ENCODE measurements at places on chromosomes 2 and 18. TPM values are rescaled to one million over a fixed set of nuclear protein-coding genes. Genes with fewer than 3 reads are reported as not detected.

DNA sequence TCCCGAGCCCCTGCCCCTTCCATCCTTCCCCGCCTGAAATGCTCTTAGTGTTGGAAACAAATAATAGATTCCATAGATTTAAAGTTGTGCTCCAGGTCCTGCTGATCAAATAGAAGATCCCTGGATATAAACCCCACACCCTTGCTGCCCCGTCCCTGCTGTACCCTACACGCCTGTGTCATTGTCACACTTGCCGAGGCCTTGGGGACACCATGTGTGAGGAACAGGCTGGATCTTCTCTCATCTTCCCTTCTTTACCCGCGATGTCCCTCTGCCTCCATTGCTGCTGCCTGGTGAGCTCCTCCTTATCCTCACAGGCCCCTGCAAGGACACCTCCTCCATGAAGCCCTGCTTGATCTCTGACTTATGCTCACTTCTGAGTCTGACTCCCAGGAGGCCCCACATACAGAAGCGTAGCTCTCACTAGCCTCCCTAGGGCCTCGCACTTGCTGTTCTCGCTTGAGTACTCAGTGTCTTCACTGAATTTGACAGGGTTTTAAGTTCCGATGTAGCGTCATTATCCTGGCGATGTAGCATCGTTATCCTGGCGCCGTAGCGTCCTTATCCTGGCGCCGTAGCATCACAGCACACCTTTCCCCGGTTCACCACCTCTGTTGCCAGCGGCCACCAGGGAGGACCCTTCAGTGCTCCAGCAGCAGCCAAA lies 221.9 kb downstream of the NDUFA10 start:
- DNase-seq, result no peak

The RBM43 gene
- 4.3 TPM for total RNA-seq

DNA sequence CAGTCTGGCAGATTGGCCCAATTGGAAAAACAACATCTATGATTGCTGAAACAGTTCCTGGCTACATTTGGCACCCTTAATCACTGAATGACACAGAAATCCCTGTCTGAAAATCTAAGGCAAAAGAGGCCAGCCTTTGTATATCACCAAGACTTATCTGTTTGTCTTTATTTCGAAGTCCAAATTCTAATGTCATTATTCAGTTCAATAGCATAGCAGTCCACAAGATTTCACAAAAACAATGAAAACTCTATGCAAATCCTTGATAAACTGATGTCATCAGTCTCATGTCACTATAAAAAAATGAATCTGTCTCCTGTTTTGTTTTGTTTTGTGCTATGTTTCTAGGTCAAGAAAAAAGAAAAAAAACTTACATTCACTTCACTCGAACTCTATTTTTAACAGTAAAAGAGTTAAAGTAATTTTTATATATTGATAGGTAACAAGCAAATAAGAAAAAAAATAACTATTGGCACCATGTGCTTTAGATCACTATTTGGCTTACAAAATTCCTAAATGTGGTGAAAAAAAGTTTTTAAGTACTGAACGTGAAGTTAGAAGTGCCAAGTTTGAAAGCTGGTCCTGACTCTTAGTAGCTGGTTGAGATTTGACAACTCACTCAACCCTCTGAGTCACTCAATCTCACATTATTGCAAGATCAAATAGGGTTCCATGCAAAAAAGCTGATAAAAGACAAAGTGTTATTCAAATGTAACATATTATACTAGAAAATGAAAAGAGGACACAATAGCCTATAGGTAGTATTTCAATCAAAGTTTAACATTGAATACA lies 359.3 kb downstream of the IRS1 start:
- no peak for DNase-seq

DNA sequence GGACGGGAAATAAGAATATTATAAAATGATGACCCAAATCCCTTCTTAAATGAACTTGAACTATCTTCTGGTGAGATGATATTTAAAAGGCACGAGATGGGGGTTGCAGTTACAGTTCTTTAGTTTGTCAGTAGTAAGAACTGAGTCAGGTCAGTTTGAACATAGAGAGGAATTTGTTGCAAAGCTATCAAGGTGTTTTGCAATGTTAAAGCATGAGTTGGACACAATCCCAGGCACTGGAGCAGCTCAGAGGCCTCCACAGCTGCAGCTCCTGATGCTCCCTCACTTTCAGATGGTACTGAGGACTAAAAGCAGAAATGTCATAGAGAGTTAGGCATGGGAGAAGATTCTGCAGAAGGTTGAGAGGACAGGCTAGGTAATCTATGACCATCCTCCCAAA lies 236.0 kb downstream of the BCL2 start:
- DNase-seq, result no peak

The GULP1 gene
- total RNA-seq, result 32.2 TPM

The FZD7 gene
- total RNA-seq, result 0.35 TPM

GRCh38 chr2:152718909-152719645 lies 657 bp downstream of the ARL6IP6 start:
- DNase-seq, result no peak

DNA sequence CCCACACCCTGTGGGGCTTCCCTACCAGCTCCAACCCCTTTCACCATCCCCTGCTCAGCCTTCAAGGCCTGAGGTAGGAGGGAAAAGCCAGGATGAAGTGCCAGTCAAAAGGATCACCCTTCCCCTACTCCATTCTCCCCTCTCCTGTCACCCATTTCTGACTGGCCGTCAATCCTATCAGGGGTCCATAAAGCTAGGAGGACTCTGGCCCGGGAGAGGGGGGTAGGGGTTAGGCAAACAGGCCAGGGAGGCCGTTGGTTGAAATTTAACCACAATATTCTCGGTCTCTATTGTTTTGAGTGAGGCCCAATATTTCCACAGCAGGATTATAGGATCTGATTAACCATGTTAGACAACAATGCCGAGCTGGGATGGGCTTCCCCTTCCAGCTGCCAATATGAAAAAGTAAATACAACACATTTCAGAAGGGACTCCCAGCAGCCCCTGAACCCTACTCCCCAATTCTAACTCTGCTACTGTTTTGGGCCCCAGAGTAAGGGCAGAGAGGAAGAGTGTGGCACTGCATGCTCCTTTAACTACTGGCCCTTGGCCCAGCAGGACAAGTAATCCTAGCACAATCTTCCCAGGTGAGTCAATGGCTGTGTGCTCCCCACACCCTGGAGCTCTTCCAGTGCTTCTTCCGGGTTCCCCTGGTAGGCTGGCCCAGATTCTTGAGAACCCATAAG lies 10.6 kb upstream of the IHH start:
- no peak for DNase-seq

- DNase-seq, result no peak
These were observed 53.9 kb upstream of the SETBP1 start for GRCh38 chr18:44626807-44627206.

The CROCC2 gene
- total RNA-seq, result not detected

The IL1F10 gene
- not detected for total RNA-seq

DNA sequence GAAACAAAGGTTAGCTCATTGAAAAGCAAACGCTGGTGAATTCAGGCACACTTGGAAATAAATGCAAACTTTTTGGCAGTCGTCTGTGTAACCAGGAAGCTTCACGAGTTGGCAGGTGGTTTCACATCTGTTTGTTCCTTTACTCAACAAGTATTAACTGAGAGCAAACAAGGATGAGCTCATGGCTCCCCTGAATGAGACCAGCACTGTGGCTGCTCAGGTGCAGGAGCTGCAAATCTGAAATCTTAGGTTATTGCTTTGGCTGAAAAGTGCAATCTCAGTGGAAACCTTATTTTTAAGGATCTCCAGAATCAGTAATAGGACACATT lies 46.3 kb downstream of the SH3RF3 start:
- no peak for DNase-seq

The APCDD1 gene
- total RNA-seq, result 0.04 TPM
